ENCODE measurements at places on chromosomes 3 and 15.

- DNase-seq = no peak
These were observed 108.5 kb upstream of the UNC13C start for GRCh38 chr15:53869806-53870073.

DNA sequence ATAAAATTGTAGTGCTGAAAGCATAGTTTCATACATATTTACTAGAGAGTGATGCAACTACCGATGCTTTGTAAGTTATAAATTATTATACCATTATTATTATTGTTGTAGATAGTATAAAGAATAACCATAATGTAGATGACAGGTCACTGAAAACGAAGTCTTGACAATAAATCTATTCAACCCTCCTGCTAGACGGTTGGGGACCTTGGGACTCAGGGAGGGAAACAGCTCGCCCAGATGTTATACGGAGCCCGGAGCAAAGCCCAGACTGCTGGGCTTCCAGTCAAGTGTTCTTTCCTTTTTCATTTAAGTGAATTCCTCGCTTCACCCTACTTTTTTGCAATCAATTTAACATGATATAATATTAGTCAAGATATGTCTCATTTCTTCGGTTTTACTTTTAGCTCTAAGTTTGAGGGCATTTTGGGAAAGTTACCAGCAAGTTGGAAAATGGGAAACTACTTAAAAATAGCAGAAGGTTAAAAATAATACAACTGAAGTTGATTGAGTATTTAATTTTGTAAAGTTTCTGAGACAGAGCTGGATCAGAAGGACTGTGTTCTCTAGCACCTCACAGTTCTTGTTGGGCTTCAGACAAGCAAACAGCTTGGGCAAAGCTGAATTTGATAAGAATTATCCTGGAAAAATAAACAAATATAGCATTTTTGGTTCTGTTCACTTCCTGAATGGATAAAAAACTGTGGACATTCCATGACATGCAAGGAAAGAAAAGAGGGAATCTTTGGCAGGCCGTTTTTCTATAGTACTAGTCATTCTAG lies 173.4 kb upstream of the TP63 start:
- DNase-seq = no peak

- no peak for DNase-seq
These were observed 13.9 kb upstream of the LRRC15 start for GRCh38 chr3:194383276-194383940.

GRCh38 chr3:127545711-127546457 lies 44.6 kb downstream of the TPRA1 start:
- DNase-seq = no peak

DNA sequence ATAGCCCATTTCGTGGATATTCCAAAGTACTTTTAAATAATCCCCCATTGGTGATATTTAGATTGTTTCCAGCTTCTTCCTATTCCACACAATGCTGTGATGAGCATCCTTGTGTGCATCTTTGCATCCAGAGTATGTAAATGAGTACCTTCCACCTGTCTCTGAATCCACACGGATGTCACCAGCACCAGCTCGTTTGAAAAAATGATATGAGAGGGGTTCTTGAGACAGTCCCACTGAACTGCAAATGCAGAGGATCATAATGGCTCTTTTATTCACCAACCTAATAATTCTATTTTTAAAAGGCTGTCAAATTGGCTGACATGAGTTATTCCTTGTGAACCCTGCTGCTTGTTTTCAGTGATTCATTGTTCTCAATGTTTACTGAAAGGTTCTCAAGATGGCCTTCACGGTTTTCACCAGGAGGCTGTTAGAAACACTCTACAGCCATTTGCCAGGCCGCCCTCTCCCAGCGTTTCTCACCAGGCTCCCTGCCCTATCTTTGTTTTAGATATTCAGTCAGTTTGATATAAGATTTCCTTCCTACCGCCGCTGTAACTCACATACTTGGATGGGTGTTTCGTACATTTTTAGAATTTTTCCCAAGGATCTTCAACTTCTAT lies 96.7 kb upstream of the PTPRG start:
- no peak for DNase-seq

- no peak for DNase-seq
These were observed 54.1 kb downstream of the SLC7A14 start for GRCh38 chr3:170531657-170532335.

GRCh38 chr3:132189601-132190000 lies 127.6 kb upstream of the ACP3 start:
- no peak for DNase-seq

DNA sequence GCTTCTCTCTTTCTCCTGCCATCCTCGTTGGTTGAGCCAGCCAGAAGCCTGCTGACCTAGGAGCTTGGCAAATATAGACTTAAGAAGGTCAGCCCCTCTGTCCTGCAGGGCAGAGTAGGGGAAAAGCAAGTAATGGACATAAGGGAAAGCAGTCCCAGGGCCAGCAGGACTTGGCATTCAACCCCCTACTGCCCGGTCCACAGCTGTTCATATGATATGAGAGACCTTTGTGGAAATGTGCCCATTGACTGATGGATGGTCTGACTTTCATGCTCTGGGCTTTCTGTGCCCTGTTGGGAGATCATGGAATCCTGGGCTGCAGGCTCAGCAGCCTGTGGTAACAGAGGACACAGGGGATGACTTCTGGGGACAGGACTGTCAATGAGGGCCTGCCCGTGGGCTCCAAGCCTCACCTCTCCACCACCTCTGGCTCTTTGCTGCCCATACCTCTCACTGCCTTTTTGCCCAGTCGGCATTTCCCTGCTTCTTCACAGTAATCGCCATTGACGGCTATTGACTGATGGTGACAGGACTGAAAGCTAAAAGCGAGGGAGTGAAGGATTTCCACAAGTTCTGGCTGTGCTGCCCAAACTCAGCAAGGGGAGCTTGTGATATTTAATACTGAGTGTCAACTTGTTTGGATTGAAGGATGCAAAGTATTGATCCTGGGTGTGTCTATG lies 60.0 kb upstream of the NMNAT3 start:
- DNase-seq = no peak

DNA sequence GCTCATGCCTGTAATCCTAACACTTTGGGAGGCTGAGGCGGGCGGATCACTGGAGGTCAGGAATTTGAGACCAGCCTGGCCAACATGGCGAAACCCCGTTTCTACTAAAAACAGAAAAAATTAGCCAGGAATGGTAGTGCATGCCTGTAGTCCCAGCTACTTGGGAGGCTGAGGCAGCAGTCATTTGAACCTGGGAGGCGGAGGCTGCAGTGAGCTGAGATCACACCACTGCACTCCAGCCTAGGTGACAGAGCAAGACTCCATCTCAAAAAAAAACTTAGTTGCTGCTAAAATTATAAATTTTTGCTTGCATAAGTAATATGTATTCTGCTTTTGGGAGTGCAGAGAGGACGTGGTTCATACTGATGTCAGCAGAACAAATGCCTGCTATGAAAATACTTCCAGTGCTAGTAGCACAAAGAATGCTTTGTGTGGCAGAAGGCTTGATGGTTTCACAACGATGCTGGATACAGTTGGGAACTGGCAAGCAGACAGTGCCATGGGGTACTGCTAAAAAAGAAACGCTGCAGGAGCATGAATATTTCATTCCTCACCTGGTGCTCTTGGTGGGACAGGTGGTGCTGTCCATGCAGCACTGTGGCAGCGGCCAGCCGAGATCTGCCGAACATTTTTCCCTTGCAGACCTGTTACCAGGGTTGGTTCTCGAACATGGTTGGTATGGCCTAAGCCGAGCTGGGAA lies 31.1 kb downstream of the FBXL22 start:
- DNase-seq = no peak

- no peak for DNase-seq
These were observed 198.3 kb downstream of the UBE3A start for GRCh38 chr15:25240461-25241021.

DNA sequence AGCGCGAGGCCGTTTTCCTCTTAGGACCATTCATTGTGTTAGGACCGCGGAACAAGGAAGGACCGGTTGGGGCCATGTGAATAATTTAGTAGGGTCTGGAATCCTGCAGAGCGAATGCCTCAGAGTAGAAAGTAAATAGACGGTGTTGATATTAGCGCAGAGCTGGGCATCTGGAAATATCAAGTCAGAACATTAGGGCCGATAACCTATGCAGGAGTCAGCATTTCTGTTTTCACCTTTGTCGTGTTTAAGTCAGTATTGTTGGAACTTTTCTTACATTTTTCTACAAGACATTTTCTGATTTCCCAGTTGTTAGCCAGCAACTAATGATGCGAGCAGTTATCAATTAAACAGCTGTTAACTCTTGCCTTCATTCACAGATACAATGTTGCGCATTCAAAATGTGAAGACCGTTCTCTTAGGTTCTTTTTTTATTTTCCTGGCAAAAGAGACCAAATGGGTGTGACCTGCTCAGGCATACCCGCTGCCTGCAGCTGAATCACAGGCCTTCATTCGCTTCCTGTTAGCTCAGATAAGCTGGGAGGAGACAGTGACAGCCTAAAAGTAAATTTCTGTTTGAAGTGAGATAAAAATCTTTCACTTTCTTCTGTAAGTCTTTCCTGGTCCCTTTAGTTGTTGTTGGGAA lies 966 bp upstream of the PKM start:
- DNase-seq = peak; percentile 28

DNA sequence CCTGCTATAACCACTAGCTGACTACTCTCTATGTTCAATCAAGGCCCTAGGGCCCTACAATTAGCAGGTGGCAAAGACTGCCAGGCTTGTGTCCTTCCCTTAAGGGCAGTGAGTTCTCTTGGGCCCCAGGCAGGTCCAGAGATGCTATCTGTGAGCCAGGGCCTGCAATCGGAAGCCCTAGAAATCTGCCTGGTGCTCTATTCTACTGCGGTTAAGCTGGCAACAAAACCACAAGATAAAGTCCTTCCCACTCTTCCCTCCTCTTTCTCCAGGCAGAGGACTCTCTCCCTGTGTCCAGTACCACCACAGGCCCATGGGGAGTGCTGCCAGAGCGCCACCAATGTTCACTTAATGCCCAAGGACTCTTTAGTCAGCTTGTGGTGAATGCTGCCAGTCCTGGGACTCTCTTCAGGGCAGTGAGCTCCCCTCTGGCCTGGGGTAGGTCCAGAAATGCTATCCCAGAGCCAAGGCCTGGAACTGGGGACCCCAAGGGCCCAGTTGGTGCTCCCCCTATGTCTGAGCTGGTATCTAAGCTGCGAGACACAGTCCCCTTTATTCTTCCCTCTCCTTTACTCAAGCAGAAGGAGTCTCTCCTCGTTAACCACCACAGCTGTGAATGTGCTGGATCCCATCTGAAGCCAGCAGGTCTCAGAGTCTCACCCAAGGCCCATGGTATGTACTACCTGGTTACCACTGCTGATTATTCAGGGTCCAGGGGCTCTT lies 34.7 kb downstream of the XXYLT1 start:
- no peak for DNase-seq

- no peak for DNase-seq
These were observed 3.5 kb upstream of the GALNT15 start for GRCh38 chr3:16171009-16171408.

- no peak for DNase-seq
These were observed 53.7 kb downstream of the CCDC54 start for GRCh38 chr3:107430996-107431245.

- no peak for DNase-seq
These were observed 89.4 kb downstream of the EDEM1 start for GRCh38 chr3:5276934-5277333.

- DNase-seq = no peak
These were observed 9.8 kb upstream of the MEF2A start for GRCh38 chr15:99556011-99556410.

GRCh38 chr15:51137880-51138430 lies 43.2 kb upstream of the TNFAIP8L3 start:
- no peak for DNase-seq

DNA sequence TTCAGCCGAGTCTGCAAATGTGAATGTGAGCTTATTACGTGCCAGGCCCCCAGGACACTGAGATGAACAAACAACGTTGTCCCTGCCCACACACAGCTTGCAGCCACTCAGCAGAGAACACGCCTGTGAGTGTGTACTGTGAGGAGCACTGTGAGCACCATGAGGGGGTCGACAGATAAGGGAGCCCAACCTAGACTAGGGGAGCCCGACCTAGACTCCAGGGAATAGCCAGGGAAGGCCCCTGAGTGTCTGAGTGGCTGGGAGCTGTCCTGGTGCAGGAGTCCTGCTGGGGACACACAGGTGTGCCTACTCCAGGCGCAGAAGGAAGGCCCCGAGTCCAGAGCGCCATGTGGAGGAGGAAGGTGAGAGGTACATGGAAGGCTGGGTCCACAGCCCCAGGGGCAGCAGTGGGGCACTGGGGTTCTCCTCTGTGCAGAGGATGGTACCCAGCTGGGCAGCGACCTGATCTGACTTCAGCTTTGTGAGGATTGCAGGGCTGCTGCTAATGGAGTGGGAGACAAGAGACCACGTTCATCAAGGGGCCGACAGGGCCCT lies 36.5 kb downstream of the MGLL start:
- DNase-seq = no peak

GRCh38 chr3:44105571-44105970 lies 136.1 kb upstream of the TOPAZ1 start:
- no peak for DNase-seq

DNA sequence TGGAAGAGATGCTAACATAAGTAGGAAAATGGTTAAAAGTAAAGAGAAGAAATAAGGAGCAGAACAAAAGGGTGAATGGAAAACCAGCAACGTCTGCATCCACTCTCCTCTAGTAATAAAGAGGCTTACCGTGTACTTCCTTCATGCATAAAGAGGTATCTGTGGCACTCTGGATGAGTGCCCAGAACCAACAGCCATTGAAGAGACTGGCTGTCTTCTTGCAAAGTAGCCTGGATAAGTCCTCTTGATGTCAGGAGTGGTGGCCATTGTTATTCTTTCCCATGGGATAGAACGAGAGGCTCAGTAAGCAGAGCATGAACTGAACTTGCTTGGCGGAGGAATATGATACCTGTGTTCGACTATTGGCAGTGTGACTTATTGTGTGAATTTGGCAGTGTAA lies 186.2 kb upstream of the RASGRP1 start:
- DNase-seq = no peak

- DNase-seq = no peak
These were observed 184.0 kb downstream of the MAGI1 start for GRCh38 chr3:65854606-65855304.

GRCh38 chr3:23129117-23129516 lies 74.0 kb upstream of the UBE2E2 start:
- no peak for DNase-seq

DNA sequence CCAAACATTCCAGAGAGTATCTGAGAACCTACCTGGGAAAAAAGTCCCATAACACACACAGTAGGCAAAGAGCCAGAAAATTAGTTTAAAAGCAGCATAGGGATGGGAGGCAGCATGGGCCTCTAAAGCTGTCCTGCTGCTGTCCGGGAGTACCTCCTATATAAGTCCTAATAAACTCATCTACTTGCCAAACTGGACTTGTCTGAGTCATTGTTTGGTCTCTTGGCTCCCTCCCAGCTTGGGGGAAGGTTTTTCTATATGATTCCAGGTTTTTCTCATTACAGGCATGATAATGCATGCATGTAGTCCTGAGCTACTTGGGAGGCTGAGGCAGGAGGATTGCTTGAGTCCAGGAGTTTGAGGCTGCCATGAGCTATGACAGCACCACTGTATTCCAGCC lies 17.5 kb upstream of the HACD2 start:
- no peak for DNase-seq

DNA sequence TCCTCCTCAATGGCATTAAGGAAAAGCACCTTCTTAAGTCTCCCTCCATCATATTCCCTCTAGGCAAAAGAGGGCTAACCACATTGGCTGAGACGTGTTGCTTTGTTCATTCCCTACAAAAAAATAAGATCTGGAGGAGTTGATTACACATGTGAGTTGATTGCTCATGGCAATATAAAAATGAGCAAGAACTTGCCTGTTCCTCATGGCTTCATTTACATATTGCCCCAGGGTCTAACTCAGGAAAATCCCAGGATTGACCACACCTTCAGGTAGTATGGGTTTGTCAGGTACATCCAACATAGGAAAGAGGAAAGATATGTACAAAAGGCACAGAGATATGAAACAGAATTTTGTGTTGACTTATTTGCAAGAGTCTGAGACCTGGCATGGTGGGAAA lies 35.5 kb downstream of the NFKBIZ start:
- no peak for DNase-seq
